ENCODE measurements at places on chromosomes 1 and 21.
A peak's percentile ranks its signal among the peaks of the same experiment; 100 is the strongest.

DNA sequence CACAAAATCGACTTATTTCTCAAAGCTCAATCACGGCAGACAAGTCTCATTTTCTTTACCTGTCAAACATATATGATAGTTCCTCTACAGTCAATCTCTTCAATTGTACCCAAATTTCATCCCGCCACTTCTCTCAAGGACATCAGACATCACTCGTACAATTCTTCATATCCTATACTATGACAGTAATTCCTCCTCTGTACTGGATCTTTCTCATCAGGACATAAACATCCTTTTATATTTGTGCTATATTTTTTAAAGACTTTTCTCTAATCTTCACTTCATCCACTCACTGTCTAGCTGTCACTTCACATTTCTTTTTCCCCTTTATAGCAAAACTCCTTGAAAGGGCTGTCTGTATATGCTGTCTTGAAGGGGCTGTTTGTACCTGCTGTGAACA, 419.1 kb upstream of the NR5A2 start:
- no peak for DNase-seq

- no peak for DNase-seq
Observed at GRCh38 chr1:153777648-153778047, 2.4 kb downstream of the SLC27A3 start.

DNA sequence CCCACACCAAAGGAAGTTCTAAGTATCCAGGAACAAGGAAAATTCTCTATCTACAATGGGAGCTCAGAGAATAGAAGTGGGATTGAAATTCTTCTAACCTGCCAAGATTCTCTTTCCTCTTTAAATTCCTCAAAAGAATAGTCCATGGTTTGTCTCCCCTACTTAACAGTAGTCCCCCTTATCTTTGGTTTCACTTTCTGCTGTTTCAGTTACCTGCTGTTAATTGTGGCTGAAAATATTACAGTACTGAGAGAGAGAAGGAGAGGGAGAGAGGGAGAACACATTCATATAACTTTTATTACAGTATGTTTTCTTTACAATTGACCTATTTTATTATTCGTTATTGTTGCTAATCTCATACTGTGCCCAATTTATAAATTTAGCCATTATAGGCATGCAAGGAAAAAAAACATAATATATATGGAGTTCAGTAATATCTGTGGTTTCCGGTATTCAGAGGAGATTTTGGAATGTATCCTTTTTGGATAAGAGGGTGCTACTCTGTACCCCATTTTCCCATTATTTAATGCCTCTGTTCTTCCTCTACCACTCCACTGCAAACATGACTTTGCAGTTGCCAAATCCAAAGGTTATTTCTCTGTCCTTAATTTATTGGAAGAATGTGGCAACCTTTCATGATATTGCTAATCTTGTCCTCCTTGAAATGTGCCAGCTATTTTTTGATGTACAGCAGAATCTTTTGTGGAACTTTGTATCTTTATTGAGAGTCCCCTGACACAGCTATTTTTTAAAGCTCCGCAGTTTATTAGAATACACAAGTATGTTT, 68.0 kb downstream of the USP25 start:
- no peak for DNase-seq

DNA sequence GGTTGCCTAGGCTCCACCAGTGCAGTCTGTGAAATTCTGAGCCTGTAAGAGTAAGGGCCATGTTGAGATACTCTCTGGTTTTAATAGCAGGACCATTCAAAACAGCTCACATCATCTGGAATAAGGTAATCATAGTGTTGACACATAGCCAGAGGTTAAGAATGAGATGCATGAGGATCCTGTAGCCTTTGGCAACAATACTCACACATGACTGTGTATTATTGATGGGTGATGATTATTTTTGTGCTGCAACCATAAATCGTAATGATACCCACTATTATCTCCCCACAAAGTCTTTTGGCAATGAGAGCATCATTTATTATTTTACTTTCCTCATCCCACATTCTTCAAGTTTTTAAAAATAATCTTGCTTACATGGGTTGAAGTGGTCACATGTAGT, 35.5 kb downstream of the KCNK2 start:
- DNase-seq = peak; percentile 43

DNA sequence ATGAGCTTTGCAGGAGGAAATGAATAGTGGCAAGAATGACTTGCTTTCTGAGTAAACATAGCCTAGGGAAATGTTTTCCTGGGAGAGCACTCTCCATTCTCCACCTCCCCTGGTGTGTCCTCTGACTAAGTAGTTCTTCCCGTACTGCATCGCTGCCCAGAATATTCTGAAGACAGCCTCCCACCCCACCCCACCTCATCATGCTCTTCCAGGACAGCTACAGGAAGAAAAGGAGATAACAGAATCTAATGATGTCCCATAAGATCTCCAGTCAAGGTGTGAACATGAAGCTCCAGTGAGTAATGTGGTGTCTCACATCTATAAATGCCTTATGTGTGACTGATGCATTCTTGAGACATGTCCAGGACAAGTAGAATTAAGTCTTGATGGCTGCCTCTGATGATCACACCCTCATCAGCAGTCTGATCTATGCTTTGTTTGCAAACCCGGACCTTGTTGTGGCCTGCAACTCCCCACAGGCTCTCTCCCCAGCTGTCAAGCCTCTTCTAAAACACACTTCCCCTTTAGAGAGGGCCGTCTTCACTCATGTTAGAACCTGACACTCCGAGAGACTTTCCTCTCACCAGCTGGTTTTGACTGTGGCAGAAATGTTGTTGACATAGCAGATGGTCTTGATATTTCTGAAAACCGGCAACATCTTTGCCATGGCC, 183.0 kb downstream of the CYYR1 start:
- peak; percentile 68 for DNase-seq

GRCh38 chr1:209989525-209989924, 51.5 kb downstream of the SYT14 start:
- no peak for DNase-seq

- no peak for DNase-seq
Observed at GRCh38 chr1:46224966-46225365, 21.8 kb downstream of the LURAP1 start.

GRCh38 chr1:160168609-160169369, 17.4 kb downstream of the ATP1A4 start:
- no peak for DNase-seq

- DNase-seq = no peak
Observed at GRCh38 chr1:245704765-245705164, 550.0 kb downstream of the KIF26B start.

DNA sequence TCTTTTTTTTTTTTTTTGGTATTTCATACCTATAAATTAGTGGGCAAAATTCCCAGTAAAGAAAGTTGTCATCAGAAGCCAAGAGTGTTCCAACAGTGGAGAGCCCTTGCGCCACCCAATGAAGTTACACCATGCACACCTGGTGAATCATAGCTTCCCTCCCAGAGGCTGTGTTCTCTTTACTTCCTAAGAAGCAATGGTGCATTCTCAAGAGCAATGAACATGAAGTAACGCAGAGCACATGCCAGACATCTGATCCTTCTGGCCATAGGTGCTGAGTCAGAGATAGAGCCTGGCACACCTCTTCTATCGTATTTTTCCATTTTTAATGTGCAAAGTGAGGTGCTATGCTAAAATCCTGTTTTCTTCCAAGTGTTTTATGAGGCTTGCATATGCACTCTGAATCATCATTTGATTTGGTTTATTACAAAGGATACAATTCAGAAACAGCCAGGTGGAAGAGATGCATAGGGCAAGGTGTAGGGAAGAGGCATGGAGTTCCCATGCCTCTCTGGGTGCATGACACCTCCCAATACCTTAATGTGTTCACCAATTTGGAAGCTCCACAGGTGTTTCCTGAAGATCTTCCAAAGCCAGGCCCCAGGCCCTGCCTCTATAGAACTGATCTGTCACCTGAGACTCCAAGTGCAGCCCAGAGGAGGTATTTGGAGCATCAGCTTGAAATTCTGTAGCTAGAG, 408.0 kb downstream of the SIPA1L2 start:
- DNase-seq = peak; percentile 5

- no peak for DNase-seq
Observed at GRCh38 chr21:40616377-40616704, 230.6 kb downstream of the DSCAM start.

- no peak for DNase-seq
Observed at GRCh38 chr21:31987696-31988095, 114.9 kb downstream of the HUNK start.

DNA sequence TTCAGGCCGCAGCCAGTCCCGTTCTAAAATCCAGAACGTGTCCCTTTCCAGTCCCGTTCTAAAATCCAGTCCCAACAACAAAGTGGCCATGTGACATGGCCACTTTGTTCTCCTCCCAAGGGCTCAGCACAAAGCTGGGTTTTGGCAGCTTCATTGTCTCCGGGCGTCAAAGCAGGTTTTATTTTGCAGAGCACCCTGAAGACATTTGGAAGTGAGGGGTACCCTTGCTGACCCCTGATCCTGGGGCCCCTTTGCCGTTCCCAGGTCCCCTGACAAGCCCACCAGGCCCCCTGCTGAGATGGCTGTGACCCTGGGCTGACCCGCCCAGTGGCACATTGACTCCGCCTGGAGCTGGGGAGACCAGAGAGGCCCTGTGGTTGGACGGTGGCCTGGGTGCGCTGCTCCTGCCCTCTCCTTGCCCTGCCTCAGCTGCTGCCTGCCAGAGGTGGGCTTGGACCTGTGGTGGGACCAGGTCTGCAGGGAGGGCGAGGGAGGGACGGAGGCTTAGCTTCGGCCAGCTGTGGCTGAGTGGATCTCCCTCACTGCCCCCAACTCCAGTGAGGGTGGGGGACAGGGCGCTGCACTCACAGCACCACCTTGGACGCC, 4.3 kb downstream of the PFKL start:
- DNase-seq = no peak

GRCh38 chr1:30908316-30908695, 252 bp downstream of the SDC3 start:
- no peak for DNase-seq

Measured in skeletal muscle cell (primary cell).